ENCODE measurements at places on chromosomes 7 and 10.

GRCh38 chr10:22365644-22366434 lies 20.5 kb downstream of the SPAG6 start:
- DNase-seq = no peak
- no peak overlapping the region for H3K4me3 ChIP-seq
- no peak overlapping the region for H3K27ac ChIP-seq
- no peaks in the 10 kb centered on the region for H3K4me1 ChIP-seq

DNA sequence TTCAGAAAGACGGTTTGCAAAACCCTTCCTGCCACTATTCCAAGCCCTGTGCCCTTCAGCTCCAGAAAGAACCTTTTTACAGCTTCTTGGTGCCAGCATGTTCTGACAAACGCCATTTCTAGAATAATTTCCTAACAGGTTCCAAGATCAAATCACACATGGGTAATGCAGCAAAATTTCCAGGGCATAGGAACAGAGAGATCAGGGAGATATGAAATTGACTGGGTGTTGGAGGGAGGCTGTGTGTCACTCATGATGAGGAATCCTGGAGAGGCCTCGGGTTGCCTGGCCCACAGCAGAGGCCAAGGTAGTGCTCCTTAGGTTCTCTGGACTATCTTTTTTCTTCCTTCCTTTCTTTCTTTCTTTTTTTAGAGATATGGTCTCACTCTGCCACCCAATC lies 29.5 kb downstream of the RAB19 start:
- no peak for DNase-seq
- H3K4me1 ChIP-seq = no peaks in the 10 kb centered on the region
- H3K36me3 ChIP-seq = no peaks in the 10 kb centered on the region
- H3K4me3 ChIP-seq = no peak overlapping the region
- H3K27ac ChIP-seq = no peak overlapping the region

DNA sequence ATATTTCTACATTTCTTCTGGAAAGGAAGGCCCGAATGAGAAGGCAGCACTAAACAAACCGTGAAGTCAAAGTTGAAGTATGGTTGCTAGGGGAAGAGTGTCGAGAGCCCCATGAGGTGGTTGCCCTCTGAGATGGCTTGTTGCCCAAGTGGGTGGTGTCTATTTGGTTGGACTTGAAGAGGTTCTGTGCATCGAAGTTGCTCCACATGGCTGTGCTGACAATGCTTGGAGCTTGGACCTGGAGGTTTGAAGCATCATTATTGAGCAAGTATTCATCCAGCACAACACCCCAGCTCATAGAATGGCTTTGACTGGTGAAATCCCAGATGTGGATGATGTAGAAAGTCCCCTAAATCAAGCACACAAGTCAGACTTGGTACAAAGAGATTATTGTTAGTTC lies 165.2 kb upstream of the CDCA7L start:
- H3K36me3 ChIP-seq = no peaks in the 10 kb centered on the region
- no peak overlapping the region for H3K4me3 ChIP-seq
- DNase-seq = no peak
- H3K27me3 ChIP-seq = peaks cover 3% of the 10 kb centered on the region
- H3K4me1 ChIP-seq = no peaks in the 10 kb centered on the region
- H3K27ac ChIP-seq = no peak overlapping the region

DNA sequence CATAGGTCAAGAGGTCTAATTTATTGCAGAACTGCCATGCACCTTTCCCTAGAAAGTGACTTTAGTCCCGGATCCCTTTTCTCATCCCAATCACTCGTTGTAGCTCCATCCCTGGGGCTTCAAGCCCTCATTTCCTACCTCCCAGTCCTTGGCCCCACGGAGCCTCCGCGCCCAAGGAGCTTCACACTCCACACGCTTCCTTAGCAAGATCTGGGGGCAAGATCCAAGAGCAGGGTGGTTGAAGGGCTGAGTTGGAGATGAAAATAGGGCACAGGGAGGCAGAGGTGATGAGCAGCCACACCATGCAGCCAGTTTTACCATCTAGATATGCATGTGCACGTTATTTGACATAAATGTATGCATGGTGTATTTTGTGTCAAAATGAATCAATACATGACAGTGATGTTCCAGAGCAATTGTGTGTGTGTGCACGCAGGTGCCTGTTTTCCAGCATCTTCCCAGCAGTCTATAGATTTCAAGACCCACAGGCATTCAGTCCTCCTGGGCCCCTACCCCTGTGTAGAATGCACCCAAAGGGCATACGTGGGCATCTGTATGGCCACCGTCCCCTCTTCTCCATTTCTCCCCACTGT lies 6.0 kb upstream of the TRPV6 start:
- no peak overlapping the region for H3K4me3 ChIP-seq
- DNase-seq = no peak

GRCh38 chr7:112238852-112239610 lies 32.5 kb downstream of the ZNF277 start:
- H3K4me1 ChIP-seq = no peaks in the 10 kb centered on the region
- no peak overlapping the region for H3K4me3 ChIP-seq
- no peaks in the 10 kb centered on the region for H3K27me3 ChIP-seq
- no peak overlapping the region for H3K27ac ChIP-seq
- no peak for DNase-seq
- H3K36me3 ChIP-seq = peaks cover 3% of the 10 kb centered on the region

DNA sequence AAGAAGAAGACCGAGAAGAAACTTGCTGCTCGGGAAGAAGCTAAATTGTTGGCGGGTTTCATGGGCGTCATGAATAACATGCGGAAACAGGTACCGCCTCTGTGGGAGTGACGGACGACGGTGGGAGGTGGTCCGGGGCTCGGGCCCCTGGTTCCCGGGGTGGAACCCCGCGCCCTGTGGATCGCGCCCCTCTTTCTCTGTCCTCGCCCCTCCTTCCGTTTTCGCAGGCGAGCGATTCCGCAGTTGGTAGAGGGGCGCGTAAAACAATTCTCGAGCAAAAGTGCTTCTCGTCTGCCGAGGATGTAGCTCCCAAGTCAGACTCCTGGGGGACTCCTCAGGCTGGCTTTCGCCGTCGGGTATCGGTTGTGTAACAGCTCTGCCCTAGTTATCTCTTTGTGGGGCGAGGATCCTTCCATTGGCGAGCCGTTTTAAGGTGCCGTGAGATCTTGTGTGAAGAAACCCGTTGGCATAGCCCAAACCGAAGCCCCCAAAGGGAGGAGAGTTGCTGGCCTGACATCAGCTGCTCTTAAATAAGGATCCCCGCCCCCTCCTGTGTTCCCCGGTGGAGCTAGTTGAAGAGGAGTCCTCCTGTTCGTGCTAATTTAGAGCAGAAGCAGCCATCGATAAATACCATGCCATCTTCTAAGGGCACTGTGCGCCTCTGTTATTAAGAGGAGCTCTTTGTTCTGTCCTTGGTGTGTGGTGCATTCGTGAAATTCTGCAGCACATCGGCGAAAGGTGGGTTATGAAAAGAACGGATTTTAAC lies 655 bp downstream of the KLHL7 start:
- H3K4me1 ChIP-seq = peaks cover 8% of the 10 kb centered on the region
- no peaks in the 10 kb centered on the region for H3K27me3 ChIP-seq
- no peaks in the 10 kb centered on the region for H3K36me3 ChIP-seq
- H3K4me3 ChIP-seq = peak overlapping the region; percentile 95
- H3K27ac ChIP-seq = peak overlapping the region; percentile 90

DNA sequence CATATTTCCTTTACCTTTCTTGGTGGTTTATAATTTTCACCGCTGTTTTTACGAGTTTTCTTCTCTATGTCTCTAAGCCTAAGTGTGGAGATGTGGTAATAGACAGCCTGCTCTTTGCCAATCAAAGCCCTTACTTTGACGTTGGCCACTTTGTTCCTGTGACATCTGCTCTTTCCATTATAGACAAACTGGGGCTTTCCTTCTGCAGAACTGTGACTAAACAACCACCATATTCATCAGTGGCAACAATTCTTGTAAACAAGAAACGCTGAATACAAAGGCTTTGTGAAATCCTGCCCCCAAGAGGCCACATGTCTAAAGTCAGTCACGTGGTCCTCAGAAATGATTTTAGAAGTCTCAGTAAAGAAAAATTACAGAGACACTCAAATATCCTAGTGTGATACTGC lies 59.6 kb upstream of the CAPZA2 start:
- no peak overlapping the region for H3K4me3 ChIP-seq
- H3K4me1 ChIP-seq = no peaks in the 10 kb centered on the region
- H3K27me3 ChIP-seq = no peaks in the 10 kb centered on the region
- H3K36me3 ChIP-seq = no peaks in the 10 kb centered on the region
- H3K27ac ChIP-seq = no peak overlapping the region

- DNase-seq = no peak
- no peaks in the 10 kb centered on the region for H3K27me3 ChIP-seq
- no peaks in the 10 kb centered on the region for H3K36me3 ChIP-seq
- H3K4me3 ChIP-seq = no peak overlapping the region
- no peaks in the 10 kb centered on the region for H3K4me1 ChIP-seq
Measured at GRCh38 chr7:147586526-147586925, 1004.0 kb upstream of the C7orf33 start.

DNA sequence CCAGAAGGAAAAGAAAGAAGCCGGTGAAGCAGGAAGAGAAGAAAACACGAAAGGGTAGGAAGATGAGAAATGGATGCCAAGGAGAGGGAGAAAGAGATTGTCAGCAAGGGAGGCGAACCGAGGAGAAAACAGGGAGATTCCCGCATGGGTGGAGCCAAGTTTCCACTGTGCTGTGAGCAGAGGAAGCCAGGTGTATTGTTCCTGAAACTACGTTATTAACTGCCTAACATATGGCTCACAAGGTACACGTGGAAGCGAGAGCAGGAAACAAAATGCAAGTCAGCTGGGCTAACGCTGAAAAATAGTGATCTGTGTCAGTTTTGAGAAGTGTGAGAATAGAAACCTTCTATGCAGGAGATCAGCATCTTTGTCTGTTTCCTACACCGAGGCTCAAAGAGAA lies 20.4 kb upstream of the HIPK2 start:
- H3K27me3 ChIP-seq = no peaks in the 10 kb centered on the region
- no peak for DNase-seq
- no peak overlapping the region for H3K4me3 ChIP-seq
- no peaks in the 10 kb centered on the region for H3K36me3 ChIP-seq

- H3K4me3 ChIP-seq = no peak overlapping the region
- peaks cover 19% of the 10 kb centered on the region for H3K4me1 ChIP-seq
- no peak for DNase-seq
Measured at GRCh38 chr10:11397077-11397965, 214.1 kb downstream of the USP6NL start.

DNA sequence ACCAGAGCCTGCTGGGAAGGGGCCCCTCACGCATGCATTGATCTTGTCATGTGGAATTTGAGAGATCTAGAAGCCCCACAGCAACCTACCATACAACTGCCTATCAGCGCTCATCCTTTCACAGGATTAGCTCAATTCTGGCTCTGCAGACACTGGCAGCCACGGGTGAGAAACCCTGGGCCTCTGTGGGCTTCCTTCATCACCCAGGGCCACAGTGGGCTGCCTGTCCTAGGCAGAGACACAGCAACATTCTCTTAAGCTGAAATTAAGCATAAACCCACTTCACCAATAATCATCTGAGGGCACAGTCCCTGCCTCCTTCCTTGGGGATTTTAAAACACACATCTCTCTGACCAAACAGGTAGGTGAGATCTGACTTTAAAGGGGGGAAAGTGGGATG lies 3.3 kb upstream of the PRSS2 start:
- no peaks in the 10 kb centered on the region for H3K36me3 ChIP-seq
- H3K4me3 ChIP-seq = no peak overlapping the region
- H3K27ac ChIP-seq = no peak overlapping the region
- no peak for DNase-seq
- no peaks in the 10 kb centered on the region for H3K4me1 ChIP-seq

- no peak overlapping the region for H3K4me3 ChIP-seq
- DNase-seq = no peak
- H3K36me3 ChIP-seq = no peaks in the 10 kb centered on the region
- H3K27me3 ChIP-seq = no peaks in the 10 kb centered on the region
- H3K4me1 ChIP-seq = no peaks in the 10 kb centered on the region
Measured at GRCh38 chr7:132614428-132615318, 38.4 kb upstream of the PLXNA4 start.

DNA sequence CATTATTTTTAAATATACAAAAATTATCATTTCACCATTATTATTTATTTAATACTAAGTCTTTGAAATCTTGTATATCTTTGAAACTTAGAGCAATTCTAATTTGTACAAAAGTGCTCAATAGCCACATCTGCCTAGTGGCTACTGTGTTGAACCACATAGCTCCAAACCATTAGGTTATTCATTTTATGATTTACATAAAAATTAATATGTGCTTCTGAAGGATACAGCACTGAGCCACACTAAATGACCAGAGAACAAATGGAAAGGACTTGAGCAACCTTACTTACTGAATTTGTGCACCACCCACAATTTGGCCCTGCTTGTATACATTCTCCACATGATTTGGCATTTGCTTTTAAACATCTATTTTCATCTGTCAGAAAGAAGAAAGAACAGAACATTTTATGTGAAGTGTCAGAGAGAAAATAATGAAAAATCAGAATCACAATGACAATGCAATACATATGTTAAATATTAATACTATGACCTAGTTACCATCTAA lies 25.8 kb downstream of the ITGB1 start:
- peaks cover 18% of the 10 kb centered on the region for H3K4me1 ChIP-seq
- peaks cover 45% of the 10 kb centered on the region for H3K36me3 ChIP-seq
- DNase-seq = no peak
- no peak overlapping the region for H3K27ac ChIP-seq
- no peaks in the 10 kb centered on the region for H3K27me3 ChIP-seq

- no peaks in the 10 kb centered on the region for H3K4me1 ChIP-seq
- H3K27me3 ChIP-seq = no peaks in the 10 kb centered on the region
- no peak overlapping the region for H3K4me3 ChIP-seq
- no peaks in the 10 kb centered on the region for H3K36me3 ChIP-seq
- DNase-seq = no peak
Measured at GRCh38 chr10:27625452-27626211, 120.0 kb downstream of the MKX start.

GRCh38 chr10:26215935-26216584 lies 514 bp upstream of the GAD2 start:
- no peak overlapping the region for H3K4me3 ChIP-seq
- H3K27ac ChIP-seq = no peak overlapping the region
- H3K36me3 ChIP-seq = no peaks in the 10 kb centered on the region
- peaks cover 35% of the 10 kb centered on the region for H3K27me3 ChIP-seq

GRCh38 chr7:97871659-97872024 lies 566 bp downstream of the ASNS start:
- H3K4me1 ChIP-seq = peaks cover 11% of the 10 kb centered on the region
- peak overlapping the region; percentile 58 for H3K27ac ChIP-seq
- peak; percentile 8 for DNase-seq
- no peaks in the 10 kb centered on the region for H3K27me3 ChIP-seq
- peak overlapping the region; percentile 59 for H3K4me3 ChIP-seq

- peak overlapping the region; percentile 6 for H3K27ac ChIP-seq
- peaks cover 59% of the 10 kb centered on the region for H3K4me1 ChIP-seq
- no peaks in the 10 kb centered on the region for H3K27me3 ChIP-seq
- no peaks in the 10 kb centered on the region for H3K36me3 ChIP-seq
- no peak overlapping the region for H3K4me3 ChIP-seq
- DNase-seq = peak; percentile 43
Measured at GRCh38 chr7:3065724-3066143, 22.1 kb upstream of the CARD11 start.

All from effector memory CD4-positive, alpha-beta T cell (primary cell).